ENCODE measurements at places on chromosomes 16 and 17.

DNA sequence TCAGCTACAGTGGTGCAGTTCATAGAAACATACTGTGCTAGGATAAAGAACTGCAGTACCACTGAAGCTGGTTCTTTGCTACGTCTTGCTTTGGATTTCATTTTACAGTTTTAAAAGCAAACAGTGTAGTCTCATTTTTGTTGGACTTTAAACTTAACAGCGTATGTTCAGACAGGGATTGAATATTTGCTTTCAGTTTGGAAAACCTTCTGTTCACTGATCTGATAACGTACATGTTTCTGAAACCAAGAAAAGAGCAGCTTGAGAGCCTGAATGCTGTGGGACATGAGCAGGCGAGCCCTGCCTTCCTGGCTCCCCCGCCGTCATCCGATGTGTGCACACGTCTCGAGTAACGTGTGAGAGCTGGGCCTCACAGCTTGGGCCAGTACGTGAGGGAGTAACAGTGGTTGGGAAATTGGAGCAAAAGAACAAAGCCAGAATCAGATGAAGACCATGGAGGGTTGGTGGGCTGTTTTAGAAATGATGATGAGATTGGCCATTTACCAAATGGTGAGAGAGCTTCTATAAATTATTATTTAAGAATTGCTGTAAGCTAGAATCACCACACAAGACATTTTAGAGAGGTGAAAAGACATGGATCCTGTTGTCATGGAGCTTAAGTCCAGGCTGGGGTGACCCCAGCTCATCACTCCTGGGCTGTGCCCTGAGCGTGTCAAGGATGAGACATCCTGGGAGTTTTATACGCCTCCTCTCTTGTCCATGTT is 20.8 kb upstream of the CLEC18C start:
- no peak overlapping the region for H3K4me3 ChIP-seq
- H3K4me1 ChIP-seq: no peaks in the 10 kb centered on the region
- H3K36me3 ChIP-seq: peaks cover 58% of the 10 kb centered on the region

DNA sequence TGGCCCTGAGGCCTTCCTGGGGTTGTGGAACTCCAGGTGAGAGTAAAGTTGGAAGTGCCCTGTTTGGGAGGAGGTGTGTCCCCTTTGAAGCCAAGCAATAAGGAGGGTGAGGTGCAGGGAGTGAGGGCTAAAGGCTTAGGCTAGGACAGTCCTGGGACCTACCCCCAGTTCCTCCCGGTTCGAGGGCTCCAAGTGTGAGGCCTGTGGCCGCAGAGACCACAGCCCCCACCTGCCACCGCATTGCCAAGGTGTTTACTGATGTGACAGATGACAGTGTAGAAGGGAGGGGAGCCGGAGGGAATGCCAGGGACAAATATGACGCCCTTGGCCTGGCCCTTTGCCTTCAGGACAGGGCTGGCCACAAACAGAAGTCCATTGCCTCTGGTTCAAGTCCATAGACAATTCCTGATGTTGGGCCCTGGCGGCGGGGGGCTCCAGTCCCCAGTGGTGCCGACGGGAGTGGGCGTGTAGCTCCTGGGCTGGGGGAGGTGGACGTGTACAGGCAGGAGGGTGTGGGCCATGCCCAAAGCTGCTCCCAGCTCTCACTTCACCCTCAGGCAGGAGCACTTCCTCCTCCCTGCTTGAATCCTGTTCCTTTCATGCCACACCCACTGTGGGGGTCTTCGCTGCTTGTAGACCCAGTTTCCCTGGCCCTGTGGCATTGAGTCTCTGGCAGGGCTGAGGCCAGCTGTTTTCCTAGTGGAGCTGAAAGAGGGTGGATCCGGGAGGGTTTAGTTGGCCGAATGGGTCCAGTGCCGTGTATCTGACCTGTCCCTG is 3.2 kb downstream of the ADORA2B start:
- no peaks in the 10 kb centered on the region for H3K36me3 ChIP-seq
- peaks cover 6% of the 10 kb centered on the region for H3K4me1 ChIP-seq
- H3K27ac ChIP-seq: no peak overlapping the region
- DNase-seq: no peak
- no peak overlapping the region for H3K4me3 ChIP-seq

DNA sequence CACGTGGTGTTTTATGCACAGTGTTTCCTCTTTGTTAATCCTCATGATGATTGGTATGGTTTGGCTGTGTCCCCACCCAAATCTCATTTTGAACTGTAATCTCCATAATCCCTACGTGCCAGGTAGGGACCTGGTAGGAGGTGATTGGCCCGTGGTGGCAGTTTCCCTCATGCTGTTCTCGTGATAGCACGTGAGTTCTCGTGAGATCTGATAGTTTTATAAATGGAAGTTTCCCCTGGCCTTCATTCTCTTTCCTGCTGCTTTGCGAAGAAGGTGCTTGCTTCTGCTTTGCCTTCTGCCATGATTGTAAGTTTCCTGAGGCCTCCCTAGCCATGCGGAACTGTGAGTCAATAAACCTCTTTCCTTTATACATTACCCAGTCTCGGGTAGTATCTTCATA is 115.8 kb downstream of the WWOX start:
- H3K4me3 ChIP-seq: no peak overlapping the region
- H3K27ac ChIP-seq: no peak overlapping the region
- H3K4me1 ChIP-seq: no peaks in the 10 kb centered on the region

- DNase-seq: no peak
- H3K4me3 ChIP-seq: peak overlapping the region; percentile 95
- peaks cover 10% of the 10 kb centered on the region for H3K27me3 ChIP-seq
- peaks cover 30% of the 10 kb centered on the region for H3K4me1 ChIP-seq
These were observed 1.2 kb downstream of the TMC6 start for GRCh38 chr17:78127239-78127887.

DNA sequence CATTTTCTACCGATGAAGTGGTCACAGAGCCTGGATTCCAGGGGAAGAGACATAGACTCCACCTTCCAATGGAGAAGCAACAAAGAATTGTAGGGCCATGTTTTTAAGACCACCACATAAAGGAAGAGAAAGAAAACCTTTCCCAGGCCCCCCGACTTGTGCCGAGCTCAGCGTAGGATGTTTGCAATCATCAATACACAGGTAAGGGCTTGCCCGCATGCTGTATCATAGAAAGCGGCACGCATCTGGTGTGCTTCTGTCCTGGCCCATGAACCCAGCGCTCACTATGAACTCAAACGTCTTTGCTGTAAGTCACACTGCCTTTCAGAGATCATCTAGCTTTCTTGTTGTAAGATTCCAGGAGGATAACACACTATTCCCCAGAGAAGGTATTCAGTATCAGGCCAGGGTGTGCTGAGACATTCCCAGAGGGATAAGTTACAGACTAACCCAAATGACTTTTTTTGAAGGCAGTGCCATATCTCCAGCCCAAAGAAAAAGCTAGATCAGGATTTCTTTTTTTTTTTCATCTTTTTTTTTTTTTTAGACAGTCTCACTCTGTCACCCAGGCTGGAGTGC is 79.5 kb upstream of the RPL38 start:
- H3K4me3 ChIP-seq: no peak overlapping the region
- H3K27ac ChIP-seq: no peak overlapping the region
- peaks cover 2% of the 10 kb centered on the region for H3K4me1 ChIP-seq
- no peaks in the 10 kb centered on the region for H3K36me3 ChIP-seq
- DNase-seq: no peak
- H3K27me3 ChIP-seq: no peaks in the 10 kb centered on the region

DNA sequence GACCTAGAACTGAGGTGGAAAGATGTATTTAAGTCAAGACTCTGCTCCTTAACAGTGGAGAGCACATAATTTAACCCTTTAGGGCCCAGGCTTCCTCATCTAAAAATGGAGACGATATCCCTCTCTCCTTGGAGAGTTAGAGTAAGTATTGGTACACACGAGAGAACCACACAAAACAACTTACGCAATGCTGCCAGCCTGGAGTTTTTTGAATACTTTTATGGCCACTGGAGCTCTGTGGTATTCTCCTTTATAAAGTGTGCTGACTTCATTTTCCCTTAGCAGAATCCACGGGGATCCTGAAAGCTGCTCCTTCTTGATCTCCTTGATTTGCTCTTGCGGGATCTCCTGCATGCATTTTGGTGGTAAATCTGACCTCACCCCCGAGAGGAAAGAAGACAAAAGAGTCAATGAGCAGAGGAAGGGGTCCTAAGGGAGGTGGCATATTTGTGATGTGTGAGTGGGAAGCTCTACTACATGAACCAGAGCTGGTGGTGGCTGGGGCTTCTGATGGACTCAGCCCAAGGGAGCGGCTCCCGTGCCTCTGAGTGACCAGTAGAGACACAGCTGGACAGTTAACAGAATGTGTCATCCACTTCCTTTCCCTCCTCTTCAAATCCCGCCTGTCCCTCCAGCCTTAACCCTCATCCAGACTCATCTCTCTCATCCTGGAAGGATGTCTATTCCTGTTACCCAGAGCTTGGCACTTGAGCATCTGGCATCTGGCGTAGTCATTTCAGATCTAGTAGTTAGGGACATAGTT is 9.4 kb downstream of the MLKL start:
- no peak overlapping the region for H3K27ac ChIP-seq
- no peak overlapping the region for H3K4me3 ChIP-seq
- no peaks in the 10 kb centered on the region for H3K27me3 ChIP-seq
- H3K36me3 ChIP-seq: peaks cover 11% of the 10 kb centered on the region

DNA sequence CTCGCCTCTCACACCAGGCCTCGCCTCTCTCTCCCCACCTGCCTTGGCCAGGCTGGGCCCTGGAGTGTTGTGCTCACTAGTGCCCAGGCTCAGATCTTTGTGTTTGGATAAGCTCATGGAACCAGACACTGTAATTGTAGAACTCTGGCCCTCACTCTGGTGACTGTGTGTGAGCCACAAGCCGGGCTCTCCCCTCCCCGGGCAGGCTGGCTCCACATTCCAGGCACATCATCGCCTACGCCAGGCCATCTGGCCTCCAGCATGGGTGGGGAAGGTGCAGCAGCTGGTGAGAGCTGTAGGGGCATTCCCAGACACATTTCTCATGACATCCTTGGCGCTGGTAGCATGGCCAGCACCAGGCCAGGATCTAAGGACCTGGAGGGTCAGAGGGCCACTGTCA is 202.3 kb downstream of the RAB11FIP4 start:
- no peak overlapping the region for H3K27ac ChIP-seq
- no peaks in the 10 kb centered on the region for H3K36me3 ChIP-seq
- H3K27me3 ChIP-seq: no peaks in the 10 kb centered on the region
- DNase-seq: no peak
- no peaks in the 10 kb centered on the region for H3K4me1 ChIP-seq

DNA sequence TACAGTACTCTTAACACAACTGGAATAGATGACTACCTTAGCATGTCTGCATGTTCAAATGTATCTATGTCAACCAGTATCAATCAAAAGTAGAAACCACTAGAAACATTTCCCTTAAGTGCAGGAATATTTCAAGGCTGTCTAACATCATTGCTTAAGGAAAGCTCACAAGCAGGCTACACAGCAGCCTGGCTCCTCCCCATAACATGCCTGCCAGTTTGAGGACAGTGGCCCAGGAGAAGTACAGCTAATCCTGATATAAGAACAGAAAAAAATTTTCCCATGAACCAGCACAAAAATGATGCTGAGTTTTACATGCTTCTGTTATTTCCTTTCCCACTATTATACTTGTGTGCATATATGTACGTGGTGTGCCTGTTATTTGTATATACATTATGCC is 175.1 kb downstream of the MYO1D start:
- no peaks in the 10 kb centered on the region for H3K27me3 ChIP-seq
- DNase-seq: no peak
- H3K4me1 ChIP-seq: no peaks in the 10 kb centered on the region
- no peak overlapping the region for H3K27ac ChIP-seq
- no peaks in the 10 kb centered on the region for H3K36me3 ChIP-seq

DNA sequence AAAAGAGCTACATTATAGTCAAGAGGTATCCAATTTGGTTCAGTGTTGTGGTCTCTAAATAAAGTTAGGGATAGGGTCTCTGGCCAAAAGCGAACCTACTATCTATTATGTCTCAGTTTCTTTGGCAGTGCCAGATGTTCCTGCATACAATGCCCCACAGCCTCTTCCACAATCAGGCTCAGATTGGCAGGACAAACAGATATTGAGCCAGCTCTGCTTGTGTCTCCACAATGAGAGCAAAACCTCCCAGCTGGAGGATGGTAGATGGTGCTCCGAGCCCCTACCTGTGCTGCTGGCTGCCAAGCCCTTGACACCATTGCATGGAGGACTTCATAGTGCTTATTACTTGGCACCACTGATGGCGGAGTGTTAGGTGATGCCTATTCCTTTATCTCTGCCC is 19.7 kb downstream of the PHAF1 start:
- no peaks in the 10 kb centered on the region for H3K27me3 ChIP-seq
- no peaks in the 10 kb centered on the region for H3K4me1 ChIP-seq
- DNase-seq: no peak

DNA sequence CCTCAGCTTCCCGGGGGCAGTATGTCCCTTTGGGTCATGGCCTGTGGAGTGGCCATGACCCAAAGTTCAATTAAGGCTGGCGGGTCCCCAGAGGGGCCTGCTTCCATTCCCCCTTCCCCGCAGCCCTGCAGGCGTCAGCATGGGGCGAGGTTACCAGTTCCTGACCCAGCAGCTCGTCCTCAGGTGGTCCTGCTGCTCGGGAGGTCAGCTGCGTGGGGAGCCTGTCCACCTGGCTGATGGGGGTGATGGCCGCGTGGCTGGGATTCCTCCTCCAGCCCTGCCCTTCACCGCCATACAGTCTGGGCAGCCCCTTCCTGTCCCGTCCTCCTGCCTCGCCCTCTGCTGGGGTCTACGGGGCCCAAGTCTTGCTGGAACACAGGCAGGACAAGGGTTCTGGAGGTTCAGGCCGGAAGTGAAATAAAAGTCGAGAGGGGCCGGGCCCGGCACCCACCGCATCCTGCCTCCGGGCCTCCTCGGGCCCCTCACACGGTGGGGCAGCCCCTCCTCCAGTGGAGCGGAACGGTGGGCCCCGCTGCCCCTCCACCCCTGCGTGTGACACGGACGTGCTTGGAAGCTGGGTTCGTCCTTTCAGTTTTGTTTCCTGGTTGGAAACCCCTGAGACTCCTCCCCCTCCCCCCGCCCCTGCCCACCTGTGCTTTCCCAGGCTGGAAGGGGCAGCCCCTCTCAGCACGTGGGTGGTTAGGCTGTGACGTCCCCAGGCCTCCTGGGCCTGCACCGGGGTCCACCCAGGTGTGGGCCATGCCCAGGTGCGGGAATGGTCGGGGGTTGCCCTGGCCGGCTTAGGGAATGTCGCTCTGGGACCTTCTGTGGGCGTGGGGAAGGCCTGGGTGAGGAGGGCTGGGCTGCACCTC is 6.8 kb downstream of the UBALD2 start:
- 0 out of 2 replicates have a peak overlapping the region, but pooled peaks have one; percentile 35 for H3K4me3 ChIP-seq
- peaks cover 27% of the 10 kb centered on the region for H3K4me1 ChIP-seq
- DNase-seq: peak; percentile 70
- H3K27ac ChIP-seq: peak overlapping the region; percentile 81
- no peaks in the 10 kb centered on the region for H3K27me3 ChIP-seq

DNA sequence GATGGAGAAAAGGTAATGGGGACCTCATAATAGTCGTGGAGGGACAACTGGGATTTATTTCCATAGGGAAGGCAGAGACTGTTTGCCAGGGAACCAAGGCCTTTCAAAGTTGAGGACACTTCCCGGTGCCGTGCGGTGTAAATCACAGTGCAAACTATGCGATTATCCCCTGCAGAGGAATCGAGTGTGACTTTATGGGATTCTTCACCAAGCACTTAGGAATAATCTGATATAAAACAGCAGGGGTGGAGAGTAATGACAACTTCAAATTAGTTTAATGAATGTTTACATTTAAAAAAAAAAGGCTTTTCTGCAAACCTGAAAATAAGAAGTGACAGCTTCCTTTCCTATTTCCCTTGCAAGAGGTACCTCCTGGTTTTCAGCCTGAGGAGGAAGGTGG is 538.2 kb downstream of the MAF start:
- no peaks in the 10 kb centered on the region for H3K27me3 ChIP-seq
- H3K4me3 ChIP-seq: no peak overlapping the region
- DNase-seq: no peak
- H3K27ac ChIP-seq: no peak overlapping the region
